ENCODE measurements at places on chromosomes 4 and X.

GRCh38 chr4:73066928-73067327 lies 2.6 kb downstream of the COX18 start:
- no peak for DNase-seq

DNA sequence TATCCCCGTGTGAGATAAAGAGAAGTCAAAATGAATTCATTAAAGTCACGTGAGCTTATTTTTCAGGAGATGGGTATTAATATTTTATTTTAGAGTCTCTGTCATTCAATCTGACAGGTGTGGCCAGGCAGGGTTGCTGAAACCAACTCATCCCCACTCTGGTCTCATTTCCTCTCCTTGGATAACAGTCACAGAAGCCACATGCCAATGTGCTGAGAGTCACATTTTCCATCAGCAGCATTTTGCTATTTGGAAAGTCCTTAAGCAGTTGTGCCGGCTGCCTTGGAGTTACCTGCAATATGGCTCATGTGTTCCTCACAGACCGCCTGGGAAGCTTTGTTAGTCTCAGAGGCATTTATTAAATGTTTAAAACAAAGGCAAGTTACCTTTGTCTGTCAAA lies 302.3 kb downstream of the DCHS2 start:
- DNase-seq, result no peak

GRCh38 chrX:65750674-65751469 lies 83.4 kb downstream of the MSN start:
- no peak for DNase-seq

- no peak for DNase-seq
Measured at GRCh38 chrX:45628041-45628440, 427.4 kb upstream of the DIPK2B start.

- no peak for DNase-seq
Measured at GRCh38 chr4:6781561-6781960, 966 bp upstream of the KIAA0232 start.

Measured in inflammatory macrophage treated with lipopolysaccharide for 4 hours (primary cell).